Activated T-cell treated with anti-CD3 and anti-CD28 coated beads for 1 hour (primary cell): ENCODE measurements at places on chromosomes 3 and 15.

DNA sequence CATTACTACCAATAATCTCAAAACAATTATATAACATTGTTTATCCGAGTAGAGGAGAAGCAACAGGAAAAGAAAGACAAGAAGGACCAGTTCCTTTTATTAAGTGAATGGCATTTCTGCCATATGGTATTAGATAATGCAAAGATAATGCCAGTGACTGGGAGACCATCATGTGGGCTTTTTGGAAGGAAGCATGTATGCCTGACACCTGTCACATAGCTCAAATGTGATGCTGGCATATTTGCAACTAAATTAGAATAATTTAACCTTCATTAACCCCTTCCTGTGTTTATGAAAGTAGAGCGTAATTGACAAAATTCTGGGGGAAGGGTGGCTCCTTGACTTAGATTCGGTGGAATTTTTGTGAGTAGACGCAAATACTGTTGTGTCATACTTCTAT lies 733.0 kb downstream of the TUSC7 start:
- no peak for DNase-seq

- no peak for DNase-seq
Measured at GRCh38 chr3:174002543-174002942, 605.0 kb downstream of the NLGN1 start.

- no peak for DNase-seq
Measured at GRCh38 chr15:68312701-68313204, 35.2 kb downstream of the FEM1B start.

- DNase-seq = no peak
Measured at GRCh38 chr15:34999906-35000305, 11.8 kb upstream of the ZNF770 start.

GRCh38 chr3:21839176-21839575 lies 88.2 kb upstream of the ZNF385D start:
- no peak for DNase-seq

DNA sequence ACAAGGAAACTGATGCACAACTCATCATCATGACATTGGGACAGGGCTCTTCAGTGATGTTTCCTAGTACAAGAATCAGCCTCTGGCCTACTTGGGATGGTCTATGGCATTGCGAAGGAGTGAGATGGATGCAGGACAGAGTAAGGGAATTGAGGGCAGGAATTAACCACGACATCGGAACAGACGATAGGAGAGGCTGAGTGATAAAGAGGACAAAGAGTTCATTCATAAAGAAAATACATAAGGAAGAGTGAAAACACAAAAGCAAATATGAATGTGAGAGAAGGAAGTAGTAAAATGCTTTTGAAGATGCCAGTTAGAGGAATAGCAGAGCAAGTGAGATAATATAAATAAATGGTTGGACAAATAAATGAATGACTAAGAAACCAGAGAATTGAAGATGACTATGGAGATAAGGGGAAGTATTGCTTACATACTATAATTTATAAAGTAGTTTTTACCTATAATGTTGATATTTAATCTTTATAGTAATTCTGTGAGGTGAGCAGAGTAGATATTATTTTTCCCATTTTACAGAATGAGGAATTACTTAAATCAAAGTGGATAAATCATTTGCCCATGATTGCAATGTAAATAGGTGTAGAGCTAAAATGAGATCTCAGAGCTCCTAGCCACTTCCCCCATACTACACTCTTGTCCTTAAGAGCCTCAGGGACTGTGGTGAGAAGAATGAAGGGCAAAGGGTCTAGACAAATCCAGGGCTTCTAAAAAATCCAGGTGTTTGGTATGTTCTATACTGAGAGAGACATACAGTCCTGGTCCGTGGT lies 203.3 kb downstream of the DTWD1 start:
- no peak for DNase-seq

DNA sequence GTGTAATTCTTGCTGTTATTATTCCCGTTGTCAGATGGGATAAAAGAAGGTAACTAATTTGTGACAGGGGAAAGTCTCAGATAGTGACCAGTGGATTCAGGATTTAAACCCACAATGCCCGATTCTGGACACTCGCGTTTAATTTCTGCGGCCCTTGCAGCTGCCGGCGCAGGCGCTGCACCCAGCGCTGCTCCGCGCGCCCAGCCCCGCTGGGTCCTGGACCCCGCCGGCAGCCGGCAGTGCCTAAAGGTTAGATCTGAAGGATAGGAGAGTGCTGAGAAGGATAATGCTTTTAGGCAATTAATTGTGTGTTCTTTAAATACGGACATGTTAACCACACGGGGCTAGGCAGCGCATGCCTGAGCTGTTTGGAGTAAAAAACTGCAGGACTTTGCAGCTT lies 3.6 kb upstream of the MKRN3 start:
- DNase-seq = no peak

- DNase-seq = no peak
Measured at GRCh38 chr3:160403796-160404470, 4.5 kb downstream of the SMC4 start.

DNA sequence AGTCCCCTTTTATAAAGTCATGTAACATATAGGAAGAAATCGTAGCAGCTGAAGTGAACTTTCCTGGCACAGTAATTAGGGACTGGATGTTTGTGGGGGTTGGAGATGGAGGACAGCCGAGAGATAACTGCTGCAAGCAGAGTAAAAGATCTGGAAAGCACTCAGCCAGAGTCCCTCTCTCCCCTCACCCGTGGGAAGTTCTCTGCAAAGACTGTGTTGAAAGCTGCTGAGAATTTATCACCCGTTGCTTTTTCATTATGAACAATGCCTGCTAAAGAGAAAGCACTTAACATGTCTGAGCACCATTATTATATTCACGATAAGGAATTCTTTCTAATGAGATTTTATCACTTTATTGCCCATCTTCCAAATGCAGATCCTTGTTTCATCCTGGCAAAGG lies 248.8 kb downstream of the SHOX2 start:
- no peak for DNase-seq

- DNase-seq = no peak
Measured at GRCh38 chr3:168864107-168865021, 768.6 kb upstream of the GOLIM4 start.

GRCh38 chr15:78049691-78050440 lies 27.6 kb downstream of the TBC1D2B start:
- DNase-seq = no peak

GRCh38 chr15:70508561-70509281 lies 254.6 kb downstream of the UACA start:
- no peak for DNase-seq

- no peak for DNase-seq
Measured at GRCh38 chr15:94421706-94422105, 190.3 kb downstream of the MCTP2 start.

GRCh38 chr3:147409143-147410115 lies at the start of gene ZIC1:
Gene ZIC1 (plus strand): TSS chr3:147409365. CDS start chr3:147410113, 748 bp downstream.
- no peak for DNase-seq

DNA sequence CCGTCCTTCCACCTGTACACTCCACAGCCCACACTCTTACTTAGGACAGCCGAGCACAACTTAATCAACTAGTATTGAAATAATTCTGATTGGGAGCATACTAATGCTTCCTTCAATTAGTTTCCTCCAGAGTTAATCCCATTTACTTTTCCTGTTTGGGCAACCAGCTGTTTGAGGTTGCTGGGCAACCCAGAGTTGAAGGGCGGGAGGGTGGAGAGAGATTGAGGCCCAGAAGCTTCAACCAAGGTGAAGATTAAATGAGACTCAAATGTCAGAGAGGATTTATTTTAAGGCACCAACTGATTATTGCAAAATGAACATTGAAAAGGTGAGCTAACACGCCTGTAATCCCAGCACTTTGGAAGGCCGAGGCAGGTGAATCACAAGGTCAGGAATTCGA lies 428.5 kb upstream of the SEMA6D start:
- no peak for DNase-seq

- no peak for DNase-seq
Measured at GRCh38 chr3:192445770-192446644, 281.3 kb downstream of the FGF12 start.

GRCh38 chr3:150890295-150890694 lies 14.9 kb downstream of the MINDY4B start:
- no peak for DNase-seq

- DNase-seq = no peak
Measured at GRCh38 chr15:78182336-78182700, 33.2 kb downstream of the IDH3A start.

- no peak for DNase-seq
Measured at GRCh38 chr15:25065876-25066275, 111.1 kb downstream of the SNRPN start.

DNA sequence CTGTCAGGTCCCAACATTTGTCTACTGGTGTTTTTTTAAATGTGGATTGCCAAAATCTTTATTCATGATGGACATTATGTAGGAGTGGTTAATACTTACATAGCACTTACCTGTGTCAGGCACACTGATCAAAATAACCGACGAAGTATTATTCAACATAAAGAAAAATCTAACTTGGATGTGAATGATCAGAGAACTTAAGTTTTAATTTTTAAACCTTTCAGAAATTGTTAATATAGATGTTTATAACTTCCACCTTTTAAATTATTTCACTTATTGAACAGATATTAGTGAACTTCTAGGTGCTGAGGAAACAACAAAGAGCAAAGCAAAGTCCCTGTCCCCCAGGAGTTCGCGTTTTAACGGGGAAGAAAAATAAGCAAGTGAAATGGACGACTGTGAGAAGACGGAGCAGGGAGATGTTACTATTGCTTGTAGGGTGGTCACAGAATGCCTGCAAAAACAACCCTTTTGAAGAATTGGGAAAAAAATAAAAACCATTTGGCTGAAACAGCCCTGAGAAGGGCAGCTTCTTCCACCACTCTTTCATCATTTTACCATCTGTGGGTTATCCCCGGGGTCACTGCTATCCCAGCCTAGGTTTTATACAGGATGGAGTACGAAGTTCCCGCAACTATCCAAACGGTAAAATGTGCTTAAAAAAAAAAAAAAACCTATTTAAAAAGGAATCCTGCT lies 915 bp upstream of the APH1B start:
- no peak for DNase-seq

- no peak for DNase-seq
Measured at GRCh38 chr3:17500618-17501017, 241.8 kb downstream of the TBC1D5 start.

DNA sequence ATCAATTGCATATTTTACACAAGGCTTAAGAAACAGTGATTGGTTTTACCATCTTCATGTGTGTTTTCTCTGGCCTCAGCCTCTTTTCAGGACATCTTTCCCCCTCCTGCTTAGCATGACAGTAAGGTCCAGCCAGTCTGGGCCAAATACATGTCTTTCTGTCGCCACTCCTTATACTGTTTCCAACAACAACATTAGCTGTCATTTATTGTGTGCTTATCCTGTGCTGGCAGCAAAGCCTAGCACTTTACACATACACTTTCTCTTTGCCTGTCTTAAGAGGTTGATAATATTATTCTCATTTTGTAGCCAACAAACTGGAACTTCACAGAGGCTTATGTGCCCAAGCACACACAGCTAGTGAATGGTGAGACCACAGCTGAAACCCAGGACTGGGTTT lies 37.8 kb downstream of the B3GALNT1 start:
- no peak for DNase-seq

DNA sequence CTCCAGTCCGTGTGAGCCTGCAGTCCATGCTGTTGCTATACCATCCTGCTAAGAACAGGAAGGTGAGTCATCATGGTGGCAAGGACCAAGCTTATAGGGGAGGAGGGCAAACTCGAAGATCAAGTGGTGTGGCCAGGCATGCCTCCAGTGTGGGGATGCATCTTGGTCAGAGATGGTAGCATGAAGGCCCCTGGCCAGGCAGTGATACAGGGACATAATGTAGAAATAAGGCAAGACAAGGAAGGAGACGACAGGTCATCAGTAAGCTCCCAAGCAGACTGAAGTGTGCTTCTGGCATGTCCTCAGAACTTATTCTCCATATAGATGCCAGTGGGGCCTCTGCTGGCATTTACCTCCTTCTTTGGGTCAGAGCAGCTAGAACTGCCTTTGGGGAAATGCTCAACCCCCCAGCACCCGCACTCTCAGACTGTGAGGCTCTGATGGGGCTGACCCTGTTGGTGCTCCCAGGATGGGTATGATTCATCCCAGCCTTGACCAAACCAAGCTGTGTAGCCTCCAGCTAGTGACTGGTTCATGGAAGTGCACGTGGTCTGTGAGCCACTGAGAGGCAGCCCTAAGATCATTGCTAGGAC lies 52.5 kb upstream of the ATP2B2 start:
- no peak for DNase-seq

DNA sequence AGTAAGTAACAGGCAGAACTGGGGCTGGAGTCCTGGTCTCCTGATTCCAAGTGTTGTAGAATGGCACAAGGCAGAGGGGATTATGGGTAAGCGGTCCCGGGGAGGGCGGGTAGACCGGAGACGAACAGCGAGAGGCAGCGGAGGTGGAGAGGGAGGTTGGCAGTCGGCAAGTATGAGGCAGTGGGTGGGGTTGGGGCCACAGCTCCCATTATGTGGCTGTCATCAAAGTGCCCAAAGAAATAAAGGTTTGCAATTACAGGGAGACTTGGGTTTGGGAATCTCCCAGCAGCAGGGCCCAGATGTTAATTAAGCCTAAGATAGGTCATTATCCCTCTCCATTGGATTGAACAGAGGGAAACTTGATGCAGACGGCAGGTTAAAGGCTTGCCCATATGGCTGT lies 16.9 kb downstream of the FAM43A start:
- DNase-seq = no peak
